NCI-H446 (cell line): ENCODE measurements at places on chromosomes 11 and 22.

- DNase-seq: no peak
These were observed 17.7 kb upstream of the ZBED5 start for GRCh38 chr11:10875430-10876021.

GRCh38 chr22:41340357-41340756 lies 39.0 kb downstream of the ZC3H7B start:
- no peak for DNase-seq

GRCh38 chr11:130261571-130261970 lies 53.1 kb downstream of the ZBTB44 start:
- no peak for DNase-seq

GRCh38 chr11:29485641-29486040 lies 531.2 kb downstream of the KCNA4 start:
- no peak for DNase-seq

- DNase-seq: no peak
These were observed 63.9 kb downstream of the GRIK4 start for GRCh38 chr11:120575461-120575860.

DNA sequence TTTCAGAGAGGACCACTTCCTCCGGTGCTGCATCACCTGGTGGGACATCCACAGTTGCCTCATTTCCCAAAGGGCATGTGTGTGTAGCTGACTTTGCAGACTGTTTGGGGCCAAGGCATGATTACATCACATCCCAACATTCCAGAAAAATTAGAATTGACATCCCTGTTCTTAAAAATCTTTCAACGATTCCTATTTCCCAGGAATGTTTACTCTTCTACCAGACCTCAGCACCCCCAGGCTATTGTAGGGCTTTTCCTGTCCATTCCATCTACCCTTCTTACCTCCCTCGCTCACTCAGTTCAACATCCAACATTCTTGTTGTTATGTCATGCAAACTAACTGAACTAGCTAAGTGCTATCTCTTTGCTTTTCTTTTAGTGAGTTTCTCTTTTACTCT lies 37.3 kb downstream of the PIWIL4 start:
- DNase-seq: no peak

GRCh38 chr11:17855531-17856290 lies 121.1 kb downstream of the KCNC1 start:
- no peak for DNase-seq

GRCh38 chr22:39468487-39469325 lies 11.9 kb downstream of the MGAT3 start:
- DNase-seq: no peak

DNA sequence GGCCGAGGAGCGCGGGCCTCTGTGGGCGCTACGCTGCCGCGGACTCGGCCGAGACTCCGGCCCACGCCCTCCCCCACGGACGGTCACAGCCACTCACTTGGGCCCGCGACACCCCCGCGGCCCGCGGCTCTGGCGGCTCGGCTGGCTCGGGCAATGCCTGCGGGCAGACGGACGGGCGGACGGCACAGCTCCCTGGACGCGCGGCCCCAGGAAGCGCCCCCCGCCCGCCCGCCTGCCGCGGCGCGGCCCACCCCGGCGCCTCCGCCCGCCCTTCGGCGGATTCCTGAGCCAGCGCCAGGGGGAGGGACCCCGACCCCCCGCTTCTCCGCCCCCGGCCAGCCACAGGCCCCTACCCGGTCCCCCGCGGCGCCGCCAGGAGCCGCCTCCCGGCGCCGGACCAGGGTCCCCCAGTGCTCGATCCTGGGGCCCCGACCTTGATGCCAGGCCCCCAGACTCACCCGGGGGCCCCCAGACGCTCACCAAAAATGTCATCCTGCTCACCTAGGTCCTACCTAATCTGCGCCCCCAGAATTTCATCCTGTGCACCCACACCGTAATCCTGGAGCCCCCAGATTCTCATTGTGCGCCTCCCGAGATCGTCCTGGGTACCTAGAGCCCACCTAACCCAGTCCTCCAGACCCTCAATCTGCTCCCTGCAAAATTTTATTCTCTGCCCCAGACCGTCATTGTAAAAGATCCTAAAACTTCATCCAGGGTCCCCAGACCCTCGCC lies at the start of gene EFEMP2:
EFEMP2 (minus strand) TSS at position 215 of the 732 bp plus-strand sequence. CDS start 446 bp downstream, outside the sequence.
- no peak for DNase-seq

DNA sequence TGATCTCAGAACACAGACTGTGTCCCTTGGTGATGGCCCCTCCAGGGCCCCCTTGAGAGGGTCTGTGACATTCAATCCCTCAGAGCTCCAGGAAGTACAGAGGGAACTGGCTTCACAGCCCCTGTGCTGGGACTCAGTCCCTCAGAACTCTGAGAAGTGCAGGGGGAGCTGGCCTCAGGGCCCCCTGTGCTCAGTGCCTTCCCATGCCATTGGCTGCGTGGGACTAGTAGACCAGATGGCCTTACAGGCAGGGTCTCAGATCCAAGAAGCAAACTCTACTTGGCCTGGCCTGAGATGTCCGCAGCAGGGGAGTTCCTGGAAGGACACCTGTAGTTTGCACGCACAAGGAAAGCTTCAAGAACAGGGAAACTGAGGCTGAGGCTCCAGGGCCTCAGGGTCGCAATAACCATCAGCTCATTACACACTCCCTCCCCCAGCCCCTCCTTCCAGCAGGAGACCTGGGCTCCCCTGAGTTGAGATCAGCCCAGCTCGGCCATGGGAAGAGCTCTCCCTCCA lies 138.4 kb downstream of the BRD1 start:
- no peak for DNase-seq

DNA sequence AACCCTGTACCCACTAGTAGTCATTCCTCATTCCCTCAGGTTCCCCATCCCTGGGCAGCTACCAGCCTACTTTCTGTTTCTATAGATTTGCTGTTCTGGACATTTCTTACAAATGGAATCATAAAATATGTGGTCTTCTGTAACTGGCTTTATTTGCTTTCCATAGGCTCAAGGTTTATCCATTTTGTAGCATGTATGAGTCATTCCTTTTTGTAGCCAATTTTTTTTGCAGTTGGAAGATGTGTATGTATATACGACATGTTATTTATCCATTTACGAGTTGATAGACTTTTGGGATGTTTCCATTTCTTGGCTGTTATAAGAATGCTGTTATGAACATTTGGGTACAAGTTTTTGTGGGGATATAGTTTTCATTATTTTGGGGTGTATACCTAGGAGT lies 130.6 kb downstream of the WNT11 start:
- no peak for DNase-seq

- no peak for DNase-seq
These were observed 6.9 kb downstream of the IGF2 start for GRCh38 chr11:2132246-2132645.

GRCh38 chr11:5229796-5230195 lies 2.9 kb upstream of the HBB start:
- DNase-seq: no peak

- DNase-seq: peak; percentile 38
These were observed 9.7 kb downstream of the LRFN4 start for GRCh38 chr11:66866511-66866986.

GRCh38 chr11:33920838-33921613 lies 29.1 kb upstream of the LMO2 start:
- DNase-seq: no peak

DNA sequence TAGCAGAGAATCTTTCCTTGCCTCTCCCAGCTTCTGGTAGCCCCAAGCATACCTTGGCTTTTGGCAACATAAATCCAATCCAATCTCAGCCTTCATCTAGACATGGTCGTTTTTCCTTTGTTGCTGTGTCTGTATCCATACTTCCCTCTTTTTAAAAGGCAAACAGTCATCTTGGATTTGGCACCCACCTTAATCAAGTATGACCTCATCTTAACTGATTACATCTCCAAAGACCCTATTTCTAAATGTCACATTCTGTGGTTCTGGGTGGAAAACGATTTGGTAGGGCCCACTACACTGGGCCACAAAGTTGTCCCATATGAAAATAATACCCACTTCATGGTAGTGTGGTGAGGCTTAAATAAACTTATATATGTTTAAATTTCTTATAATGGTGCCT lies 852 bp downstream of the BUD13 start:
- no peak for DNase-seq

- peak; percentile 21 for DNase-seq
These were observed 221.2 kb upstream of the PLET1 start for GRCh38 chr11:112481893-112482292.

- no peak for DNase-seq
These were observed 27.5 kb downstream of the LINC01488 start for GRCh38 chr11:69508974-69509373.

GRCh38 chr11:67288452-67289225 lies 464 bp upstream of the ANKRD13D start:
- DNase-seq: peak; percentile 57

DNA sequence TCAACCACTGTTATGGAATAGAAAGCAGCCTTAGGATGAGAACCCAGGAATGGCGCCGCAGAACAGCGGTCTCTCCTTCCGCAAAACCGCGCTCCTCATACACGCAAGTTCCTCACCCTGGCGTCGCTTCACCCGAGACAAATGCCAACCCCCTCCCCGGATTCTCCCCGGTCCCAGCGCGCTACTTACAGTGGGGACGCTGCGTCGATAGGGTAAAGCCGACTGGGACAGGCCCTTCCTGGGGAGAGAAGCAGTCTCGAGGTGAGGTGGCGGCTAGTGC lies 287 bp downstream of the RPS13 start:
- no peak for DNase-seq

DNA sequence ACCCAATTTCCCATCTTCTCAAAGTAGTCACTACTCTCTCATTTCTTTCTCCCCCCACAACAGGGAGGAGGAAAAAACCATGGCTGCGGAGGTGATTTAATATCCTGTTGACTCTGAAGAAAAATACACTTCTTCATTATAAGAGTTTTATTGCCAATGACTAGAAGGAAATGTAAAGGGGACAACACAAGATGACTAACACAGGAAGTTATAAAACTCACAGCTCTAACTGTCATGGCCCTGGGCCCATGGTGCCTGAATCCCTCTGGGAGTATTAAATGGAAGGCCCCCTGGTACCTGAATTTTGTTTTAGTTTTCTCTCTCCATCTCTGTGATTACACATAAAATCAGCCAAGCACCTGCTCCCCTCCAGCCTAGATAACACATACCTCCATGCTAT lies 352.8 kb upstream of the FAT3 start:
- no peak for DNase-seq

DNA sequence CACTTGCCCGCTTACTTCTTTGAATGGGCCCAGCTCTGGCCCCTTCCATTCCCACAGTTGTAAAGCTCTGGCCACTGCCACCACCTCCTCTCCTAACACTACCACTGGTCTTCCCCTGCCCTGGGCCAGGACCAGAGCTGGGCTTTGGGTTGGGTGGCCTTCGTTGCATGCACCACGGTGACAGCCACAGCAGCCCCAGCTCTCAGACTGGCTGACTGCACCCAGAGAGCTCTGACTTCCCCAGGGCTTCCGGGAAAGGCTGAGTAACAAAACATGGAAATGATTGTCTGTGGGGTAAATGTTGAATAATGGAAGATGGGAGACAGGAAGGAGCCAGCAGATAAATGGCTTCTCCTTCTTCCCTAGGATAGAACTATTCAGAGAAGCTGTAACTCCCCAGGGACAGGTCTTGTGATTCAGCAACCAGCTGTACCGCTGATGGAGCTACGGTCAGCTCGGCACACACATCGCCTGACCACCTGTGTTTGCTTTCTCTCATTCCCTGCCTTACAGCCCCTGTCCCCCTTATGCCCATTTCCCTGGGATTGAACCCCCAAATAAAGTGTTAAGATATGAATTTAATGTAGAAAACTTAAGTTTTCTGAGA lies 27.6 kb downstream of the SCN4B start:
- no peak for DNase-seq
